ENCODE measurements at places on chromosomes 4 and X.

- DNase-seq: no peak
These were observed 57.1 kb upstream of the EFHC2 start for GRCh38 chrX:44400588-44400987.

- no peak for DNase-seq
These were observed 19.6 kb upstream of the CXCL5 start for GRCh38 chr4:74018116-74018515.

- no peak for DNase-seq
These were observed 48.1 kb upstream of the TBL1X start for GRCh38 chrX:9416562-9417348.

- DNase-seq: no peak
These were observed 29.3 kb upstream of the GPR101 start for GRCh38 chrX:137062915-137063617.

GRCh38 chr4:2388429-2389182 is 29.8 kb downstream of the ZFYVE28 start:
- DNase-seq: no peak

DNA sequence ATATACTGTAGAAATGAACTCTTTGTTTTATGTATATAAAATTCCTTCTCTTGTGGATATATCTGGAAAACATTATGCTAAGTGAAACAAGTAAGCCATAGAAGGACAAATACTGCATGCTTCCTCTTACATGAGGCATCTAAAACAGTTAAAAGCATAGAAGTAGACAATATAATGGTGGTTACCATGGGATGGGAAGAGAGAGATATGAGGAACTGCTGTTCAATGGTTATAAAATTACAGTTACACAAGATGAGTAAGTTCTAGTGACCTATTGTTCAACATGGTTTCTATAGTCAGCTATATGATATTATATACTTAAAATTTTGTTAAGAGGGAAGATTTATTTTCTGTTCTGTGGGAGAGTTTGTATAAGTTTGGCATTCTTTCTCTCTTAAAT is 43.4 kb downstream of the HTRA3 start:
- DNase-seq: no peak

GRCh38 chrX:105869701-105870100 is 47.4 kb downstream of the NRK start:
- DNase-seq: no peak

DNA sequence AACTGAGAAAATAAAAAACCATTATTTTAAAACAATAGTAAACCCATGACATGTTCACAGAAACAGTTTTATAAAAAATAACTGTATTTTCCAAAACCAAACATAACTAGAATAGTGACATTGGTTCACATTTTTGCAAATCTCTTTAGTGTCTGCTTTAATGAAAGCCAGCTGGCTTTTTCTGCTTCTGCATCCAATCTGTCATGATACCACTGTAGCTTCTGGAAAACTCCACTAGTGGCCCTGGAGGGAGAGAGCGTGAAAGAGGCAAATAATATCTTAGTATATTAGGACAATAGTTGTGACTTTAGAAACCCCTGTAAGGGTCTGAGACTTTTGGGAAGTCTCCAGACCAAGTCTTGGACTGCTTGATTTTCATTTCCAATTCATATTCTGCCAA is 31.1 kb downstream of the FGFBP1 start:
- no peak for DNase-seq

DNA sequence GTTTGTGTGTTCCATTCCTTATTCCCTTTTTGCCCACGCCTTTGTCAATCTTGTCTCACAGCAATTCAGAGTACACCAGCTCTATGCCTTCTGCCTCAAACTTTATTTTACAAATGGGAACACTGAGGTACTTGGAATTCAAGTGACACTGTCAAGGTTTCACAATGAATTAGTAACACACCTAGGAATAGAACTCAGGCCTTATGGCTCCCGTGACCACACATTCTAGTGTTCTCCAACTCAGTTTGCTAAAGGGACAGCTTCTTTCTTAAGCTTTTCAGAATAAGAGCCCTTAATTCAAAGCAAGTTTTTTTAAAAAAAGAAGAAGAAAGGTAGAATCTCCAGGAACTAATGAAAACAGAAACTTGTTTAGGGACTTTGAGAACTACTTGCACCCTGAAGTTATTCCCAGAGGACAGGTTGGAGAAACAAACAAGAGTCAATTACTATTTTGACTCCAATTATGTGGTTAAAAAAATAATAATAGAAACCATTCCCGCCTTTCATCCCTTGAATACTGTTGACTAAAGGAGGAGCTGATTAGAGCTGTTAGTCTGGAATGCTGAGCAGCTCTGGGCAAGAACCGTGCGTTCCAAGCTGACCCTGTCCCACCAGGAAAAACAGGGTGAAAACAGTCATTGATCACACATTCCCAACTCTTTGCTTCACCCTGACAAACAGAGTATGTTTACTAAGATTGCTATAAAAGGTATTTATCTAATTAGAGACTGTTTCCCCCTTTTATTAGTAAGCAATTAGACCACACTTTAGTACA is 408.8 kb upstream of the CNKSR2 start:
- DNase-seq: no peak

DNA sequence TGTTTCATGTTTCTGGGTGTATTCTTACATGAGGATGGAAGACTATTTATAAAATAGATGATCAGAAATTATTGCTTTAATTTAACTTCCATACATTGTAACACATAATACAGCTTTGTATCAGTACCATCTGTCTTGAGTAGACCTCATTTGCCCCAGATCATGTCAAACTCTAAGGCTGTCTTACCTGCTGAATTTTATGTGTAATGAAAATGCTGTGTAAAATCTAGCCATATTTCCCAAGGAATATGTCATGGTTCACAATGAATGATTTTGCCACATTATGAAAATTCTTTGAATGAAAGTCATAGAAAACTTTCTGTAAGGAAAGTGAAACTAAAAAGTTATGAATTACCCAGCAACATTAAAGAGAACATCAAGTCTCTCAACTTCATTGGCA is 7.4 kb downstream of the BDH2 start:
- DNase-seq: no peak

GRCh38 chr4:3225071-3225850 is 23.7 kb upstream of the MSANTD1 start:
- DNase-seq: no peak

- DNase-seq: no peak
These were observed 40.8 kb downstream of the ARSD start for GRCh38 chrX:2888309-2888708.

GRCh38 chr4:182560358-182560757 is 317.2 kb downstream of the TENM3 start:
- no peak for DNase-seq

DNA sequence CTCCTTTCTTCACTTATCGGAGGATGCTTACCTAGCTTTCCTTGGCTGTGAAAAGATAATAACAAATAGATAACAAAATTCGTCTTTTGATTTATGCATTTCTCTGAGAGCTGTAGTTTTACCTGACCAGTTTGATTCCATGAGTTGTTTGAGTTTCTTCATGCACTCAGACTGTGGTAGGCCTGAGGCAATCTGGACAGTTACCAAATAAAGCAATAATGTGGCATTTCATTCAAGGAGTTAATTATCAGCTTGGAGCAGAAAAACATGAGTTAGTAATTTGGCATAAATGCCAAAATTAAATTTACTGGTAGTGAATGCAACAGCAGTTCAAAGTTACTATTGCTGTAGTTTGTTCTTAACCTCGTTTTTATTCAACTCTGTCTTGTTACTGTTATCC is 53.5 kb downstream of the FABP2 start:
- no peak for DNase-seq

DNA sequence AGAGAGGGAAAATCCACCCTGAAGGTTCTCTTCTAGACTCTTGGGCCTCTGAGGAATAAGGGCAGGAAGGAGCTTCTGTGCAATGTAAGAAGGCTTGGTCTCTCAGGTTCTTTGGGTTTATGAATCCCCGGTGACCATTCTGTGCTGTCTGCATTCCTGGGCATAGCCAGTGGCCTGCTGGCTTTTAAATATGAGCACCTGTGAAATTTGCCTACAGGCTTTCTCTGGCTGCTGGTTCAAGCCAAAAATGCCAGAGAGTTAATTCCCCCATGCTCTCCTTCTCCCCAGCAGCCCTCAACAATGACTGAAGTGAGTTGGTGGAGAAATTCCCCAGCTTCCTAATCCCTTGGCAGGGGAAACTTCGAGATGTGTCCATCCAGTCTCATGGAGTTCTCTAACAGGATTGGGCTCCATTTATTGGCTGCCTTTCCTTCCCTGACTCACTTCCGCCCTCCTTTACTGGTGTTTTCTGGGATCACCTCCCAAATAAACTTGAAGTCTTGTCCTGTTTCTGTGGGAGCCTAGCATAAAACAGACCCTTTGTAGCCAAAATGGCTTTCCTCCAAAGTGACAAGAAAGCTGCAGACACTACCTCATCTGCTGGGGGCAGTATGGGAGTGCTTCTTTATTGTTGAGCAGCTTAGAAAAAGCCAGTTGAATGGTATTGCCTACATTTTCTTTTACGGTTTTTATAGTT is 179.4 kb upstream of the CASK start:
- no peak for DNase-seq

DNA sequence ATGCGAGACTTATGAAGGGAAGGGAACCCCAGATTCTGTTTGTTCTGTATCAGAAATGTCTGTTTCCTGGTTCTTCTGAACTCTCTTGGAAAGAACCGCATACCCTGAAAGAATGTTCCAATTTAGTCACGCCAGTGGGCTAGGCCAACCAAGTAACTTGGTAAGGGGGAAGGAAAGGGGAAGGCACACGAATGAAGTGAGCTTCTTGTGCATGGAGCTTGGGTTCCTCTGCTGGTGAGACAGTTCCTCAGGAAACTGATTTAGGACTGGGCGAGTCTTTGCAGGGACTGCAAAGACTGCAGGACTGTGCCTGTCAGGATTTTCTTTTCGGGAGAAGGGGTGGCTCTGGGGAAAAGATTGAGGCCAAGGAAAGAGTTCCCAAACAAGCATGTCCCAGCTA is 35.6 kb downstream of the FRMPD3 start:
- DNase-seq: no peak

GRCh38 chr4:120261117-120261516 is 194.5 kb upstream of the MAD2L1 start:
- DNase-seq: no peak

- DNase-seq: no peak
These were observed 261.4 kb downstream of the DHX15 start for GRCh38 chr4:24322995-24323394.
